HL-60 (cell line): ENCODE measurements at places on chromosomes 3 and 15.

- DNase-seq = no peak
Measured at GRCh38 chr15:52360229-52361203, 64.9 kb upstream of the MYO5C start.

- no peak for DNase-seq
Measured at GRCh38 chr3:132283916-132284405, 33.2 kb upstream of the ACP3 start.

GRCh38 chr3:23696842-23697241, 108.9 kb upstream of the UBE2E1 start:
- no peak for DNase-seq

GRCh38 chr3:170762064-170762463, 107.9 kb downstream of the RPL22L1 start:
- no peak for DNase-seq

- DNase-seq = no peak
Measured at GRCh38 chr3:112137781-112138180, 4.7 kb upstream of the GCSAM start.

DNA sequence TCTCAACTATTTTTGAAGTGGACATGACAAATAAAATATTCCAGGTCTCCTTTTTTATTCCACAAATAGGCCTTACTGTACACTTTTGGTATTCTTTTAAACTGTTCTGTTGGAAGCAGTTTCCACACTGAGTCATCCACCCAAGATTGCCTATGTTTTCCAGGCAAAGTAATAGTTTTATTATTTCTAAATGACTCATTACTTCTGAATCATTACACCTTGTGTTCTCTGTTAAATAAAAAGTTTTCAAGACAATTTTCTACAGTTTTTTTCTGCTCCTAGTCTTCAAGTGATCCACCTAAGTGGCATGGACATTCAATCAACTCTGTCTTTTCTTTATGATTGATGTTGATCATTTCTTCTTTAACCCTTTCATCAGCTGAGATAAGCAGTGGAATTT, 26.5 kb downstream of the PPP2R3A start:
- no peak for DNase-seq
